ENCODE measurements at places on chromosomes 12 and 14.

DNA sequence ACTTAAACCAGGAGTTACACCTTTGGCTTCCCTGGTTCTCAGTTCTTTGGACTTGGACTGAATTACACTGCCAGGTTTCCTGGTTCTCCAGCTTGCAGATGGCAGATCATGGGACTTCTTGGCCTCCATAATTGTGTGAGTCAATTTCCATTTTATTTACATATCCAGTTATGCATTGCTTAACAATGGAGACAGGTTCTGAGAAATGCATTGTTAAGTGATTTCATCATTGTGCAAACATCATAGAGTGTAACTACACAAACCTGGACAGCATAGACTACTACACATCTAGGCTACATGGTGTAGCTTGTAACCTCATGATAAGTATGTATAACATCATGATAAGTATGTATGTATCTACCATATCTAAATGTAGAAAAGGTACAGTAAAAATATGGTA, 276.1 kb upstream of the BTG1 start:
- DNase-seq, result no peak

- DNase-seq, result peak; percentile 76
Observed at GRCh38 chr14:92659765-92660561, 88.5 kb downstream of the LGMN start.

- DNase-seq, result no peak
Observed at GRCh38 chr12:132146772-132147422, 2.6 kb downstream of the NOC4L start.

DNA sequence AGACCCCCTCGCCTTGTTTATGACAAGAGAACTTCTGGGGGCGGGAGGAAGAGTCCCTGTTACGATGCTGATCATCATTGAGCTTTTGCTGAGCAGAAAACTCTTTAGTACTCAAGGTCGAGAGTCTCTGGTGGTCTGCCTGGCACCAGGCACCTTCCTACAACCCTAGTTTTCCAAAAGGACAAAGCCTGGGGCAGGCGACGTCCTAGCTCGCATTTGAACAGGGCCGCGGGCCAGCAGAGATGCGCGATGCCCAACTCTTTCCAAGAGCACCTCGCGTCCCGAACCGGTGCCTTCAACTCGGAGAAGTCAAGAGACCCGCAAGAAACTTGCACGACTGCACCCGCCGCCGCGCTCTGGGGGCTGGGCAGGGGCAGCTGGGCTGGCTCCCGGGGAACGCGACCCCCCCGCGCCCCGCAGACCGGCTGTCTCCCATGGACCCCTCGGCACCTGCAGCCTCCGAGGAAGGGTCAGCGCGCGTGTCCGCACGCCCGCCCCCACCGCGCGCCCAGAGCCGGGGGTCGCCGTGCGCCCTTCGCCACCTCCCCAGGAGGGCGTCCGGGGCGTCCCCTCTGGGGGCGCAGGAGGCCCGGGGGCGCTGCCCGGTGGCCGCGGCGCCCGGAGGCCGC, 377 bp upstream of the BCL7A start:
- no peak for DNase-seq

- DNase-seq, result no peak
Observed at GRCh38 chr12:57547288-57548012, 458 bp upstream of the DCTN2 start.

DNA sequence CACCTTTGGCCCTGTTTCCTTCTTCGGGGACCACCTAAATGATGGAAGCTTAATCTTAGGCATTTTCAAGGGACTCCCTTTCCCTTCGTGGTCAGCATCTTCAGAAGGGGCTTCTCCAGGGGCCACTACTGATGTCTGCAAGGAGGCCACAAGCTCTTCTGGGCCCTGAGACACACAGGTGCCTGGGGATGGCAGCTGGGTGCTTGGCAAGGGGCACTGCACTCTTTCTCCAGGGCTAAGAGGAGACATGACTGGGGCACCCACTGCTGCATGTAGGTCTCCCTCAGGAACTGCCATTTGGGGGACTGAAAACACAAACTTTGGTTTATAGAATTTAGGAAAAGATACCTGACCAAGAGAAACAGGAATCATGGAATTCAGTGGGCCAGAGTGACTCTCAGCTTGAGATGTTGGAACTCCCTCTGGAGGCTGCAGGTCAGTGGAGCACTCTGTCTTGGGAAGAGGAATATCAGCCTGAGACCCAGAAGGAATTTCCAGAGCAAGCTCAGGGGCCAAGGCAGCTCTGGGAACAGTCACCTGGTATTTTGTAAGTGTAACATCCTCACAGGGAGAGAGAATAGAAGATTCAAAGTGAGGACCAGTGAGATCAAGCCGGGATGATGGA, 16.0 kb downstream of the PLD4 start:
- DNase-seq, result no peak

DNA sequence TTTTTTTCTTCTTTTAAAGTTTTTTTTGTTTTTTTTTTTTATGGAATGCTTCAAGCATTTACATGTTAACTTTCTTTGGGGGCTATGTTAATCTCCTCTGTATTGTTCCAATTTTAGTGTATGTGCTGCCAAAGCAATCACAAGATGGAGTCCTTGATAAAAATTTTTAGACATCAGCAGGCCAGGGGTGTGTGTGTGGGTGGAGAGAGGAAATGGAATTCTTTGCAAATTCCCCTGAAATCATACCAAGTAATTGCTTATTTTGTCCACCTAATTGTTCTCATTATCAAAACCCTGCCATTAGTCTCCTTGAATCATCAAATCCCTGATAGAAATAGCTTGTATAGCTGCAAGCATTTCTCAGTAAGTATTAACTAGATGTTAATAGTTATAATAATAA, 21.7 kb downstream of the RNF212B start:
- no peak for DNase-seq

DNA sequence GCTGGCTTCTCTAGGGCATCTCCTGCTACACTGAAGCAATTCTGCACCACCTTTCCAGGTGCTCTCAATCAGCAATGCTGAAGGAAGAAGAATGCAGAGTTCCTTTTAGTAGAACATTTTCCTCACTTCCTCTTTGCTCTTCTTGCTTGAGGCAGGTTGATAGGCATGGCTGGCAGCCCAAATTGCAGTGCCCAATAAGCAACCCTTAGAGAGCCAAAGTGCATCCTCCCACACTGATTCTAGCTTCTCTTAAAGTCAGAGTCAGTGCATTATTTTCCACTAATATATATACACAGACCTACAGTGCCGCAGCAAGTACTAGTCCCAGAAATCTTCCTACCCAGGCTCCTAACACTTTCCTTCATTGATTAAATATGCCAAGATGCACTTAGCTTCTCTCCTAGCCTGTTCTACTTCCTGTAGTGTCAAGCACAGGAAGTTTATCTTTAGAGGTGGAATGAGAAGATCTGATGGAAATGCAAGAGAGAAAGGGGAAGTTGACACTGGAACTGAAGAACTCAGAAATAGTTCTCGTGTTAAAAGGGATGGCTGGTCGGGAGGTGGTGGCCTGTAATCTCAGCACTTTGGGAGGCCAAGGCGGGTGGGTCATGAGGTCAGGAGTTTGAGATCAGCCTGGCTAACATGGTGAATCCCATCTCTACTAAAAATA, 132.7 kb downstream of the SSPN start:
- DNase-seq, result no peak

DNA sequence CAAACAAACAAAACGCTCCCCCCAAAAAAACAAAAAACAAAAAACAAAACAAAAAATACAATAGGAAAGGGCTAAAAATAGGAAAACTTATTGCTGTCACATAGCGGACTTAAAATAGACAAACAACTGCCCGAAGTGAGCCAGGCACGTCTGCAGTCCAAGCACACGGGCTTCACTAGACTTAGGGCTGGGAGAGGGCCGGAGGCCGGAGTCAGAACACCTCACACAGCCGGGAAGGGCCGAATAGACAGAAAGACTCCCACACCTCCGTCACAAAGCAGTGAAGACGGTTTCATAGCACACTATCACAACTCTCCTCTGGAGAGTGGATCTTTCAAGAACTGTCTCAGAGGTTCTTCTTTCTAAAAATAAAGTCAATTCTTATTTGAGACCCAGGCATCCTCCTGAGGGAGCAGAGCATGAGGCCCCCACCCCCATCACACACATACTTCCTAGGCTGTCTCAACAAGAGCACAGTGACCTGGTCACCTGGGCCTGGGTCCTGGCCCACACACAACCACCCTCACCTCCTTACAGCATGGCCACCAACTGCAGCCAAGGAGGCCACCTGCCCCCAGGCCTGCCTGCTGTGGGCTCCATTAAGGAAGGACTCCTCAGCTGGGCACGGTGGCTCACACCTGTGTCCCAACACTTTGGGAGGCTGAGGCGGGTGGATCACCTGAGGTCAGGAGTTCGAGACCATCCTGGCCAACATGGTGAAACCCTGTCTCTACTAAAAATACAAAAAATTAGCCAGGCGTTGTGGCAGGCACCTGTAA, 6.7 kb downstream of the BAG5 start:
- no peak for DNase-seq

DNA sequence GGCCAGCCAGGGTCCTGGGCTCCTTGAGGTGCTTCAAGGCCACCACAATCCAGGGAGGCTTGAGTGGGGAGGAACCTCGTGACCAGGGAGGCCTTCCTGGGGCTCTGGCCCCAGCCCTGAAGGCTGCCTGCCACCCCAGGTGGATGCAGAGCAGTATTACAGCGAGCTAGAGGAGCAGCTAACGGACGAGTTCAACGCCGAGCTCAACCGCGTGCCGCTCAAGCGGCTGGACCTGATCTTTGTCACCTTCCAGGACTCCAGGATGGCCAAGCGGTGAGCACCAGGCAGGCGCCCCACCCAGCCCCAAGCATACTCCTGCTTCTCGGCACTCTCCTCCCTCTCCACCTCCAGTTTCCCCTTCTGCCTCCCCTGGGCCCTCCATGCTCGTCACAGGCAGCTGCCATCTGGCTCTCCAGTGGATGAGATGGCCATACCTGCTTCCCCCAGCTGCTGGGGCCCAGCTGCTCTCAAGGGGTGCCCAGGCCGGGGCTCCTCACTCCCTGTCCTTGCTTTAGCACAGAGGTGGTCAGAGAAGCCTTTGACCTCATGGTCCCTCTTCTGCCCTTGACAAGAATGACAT, 30.6 kb downstream of the NGB start:
- no peak for DNase-seq

DNA sequence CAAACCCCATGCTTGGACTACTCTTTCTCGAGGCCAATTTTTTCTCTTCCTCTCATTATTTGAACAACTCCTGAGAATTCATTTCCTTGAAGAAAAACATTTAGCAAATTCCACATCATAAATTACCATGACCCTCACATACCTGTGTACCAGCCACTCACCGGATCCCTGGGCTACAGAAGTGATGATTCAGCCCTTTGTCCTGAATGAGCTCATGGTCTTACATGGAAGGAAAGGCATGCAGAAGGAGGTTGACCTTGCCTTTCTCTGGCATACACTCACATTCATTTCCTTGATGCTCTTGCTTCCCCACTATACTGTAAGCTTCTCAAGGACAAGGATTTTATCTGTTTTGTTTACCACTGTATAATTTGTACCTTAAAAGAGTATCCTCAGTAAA, 191.5 kb downstream of the SLC5A8 start:
- peak; percentile 35 for DNase-seq

DNA sequence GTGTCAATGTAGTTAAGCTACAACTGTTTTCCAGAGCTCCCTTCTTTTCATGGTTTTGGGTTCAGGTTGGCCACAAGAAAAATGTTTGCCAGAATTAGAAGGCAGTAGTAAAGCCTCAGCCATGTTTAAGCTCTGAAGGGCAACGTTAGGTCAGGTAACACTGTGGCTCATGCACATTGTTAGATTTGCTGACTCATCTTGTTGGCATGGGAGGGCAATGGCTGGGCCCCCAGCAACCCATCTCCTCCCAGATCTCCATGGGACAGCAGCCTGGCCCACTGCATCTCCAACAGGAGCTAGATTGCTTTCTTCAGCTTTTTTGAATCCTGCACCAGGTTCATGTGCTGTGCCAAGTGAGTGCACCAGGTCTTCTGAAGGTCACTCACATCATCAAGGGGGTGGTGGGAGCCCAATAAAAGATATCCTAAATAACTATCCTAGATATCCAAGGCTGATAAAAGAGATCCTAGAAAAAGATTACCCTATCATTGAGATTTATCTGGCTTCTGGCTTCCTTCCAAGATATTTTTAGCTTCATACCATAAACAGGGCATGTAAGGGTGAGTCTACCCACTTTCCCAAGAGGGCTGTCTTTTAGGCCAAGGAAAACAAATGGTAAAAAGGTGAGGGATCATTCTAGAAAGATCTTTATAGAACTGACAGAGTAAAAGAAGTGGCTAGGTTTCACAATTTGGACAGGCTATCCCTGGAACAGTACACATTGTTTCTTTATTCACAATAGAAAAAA, 28.9 kb downstream of the PTGER2 start:
- no peak for DNase-seq

DNA sequence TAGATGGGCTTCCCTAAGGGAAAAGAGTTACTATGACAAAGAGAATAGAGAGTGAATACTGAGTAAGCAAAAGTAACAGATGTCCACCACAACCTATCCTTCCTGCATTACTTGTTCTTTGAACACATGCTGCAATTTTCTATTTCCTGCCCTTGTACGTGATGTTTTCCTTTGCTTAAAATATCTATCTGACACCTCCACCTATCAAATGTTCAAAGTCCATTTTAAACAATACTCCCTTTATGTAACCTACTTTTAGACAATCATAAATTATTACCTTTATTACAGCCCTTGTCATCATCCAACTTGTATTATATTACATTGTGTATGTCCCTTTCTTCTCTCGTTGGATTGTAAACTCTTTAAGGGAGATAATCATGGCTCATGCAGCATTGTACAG, 147.2 kb upstream of the DYRK2 start:
- no peak for DNase-seq

Measured in adrenal gland (tissue), 19 donors.